ENCODE measurements at places on chromosomes 3 and 15.

DNA sequence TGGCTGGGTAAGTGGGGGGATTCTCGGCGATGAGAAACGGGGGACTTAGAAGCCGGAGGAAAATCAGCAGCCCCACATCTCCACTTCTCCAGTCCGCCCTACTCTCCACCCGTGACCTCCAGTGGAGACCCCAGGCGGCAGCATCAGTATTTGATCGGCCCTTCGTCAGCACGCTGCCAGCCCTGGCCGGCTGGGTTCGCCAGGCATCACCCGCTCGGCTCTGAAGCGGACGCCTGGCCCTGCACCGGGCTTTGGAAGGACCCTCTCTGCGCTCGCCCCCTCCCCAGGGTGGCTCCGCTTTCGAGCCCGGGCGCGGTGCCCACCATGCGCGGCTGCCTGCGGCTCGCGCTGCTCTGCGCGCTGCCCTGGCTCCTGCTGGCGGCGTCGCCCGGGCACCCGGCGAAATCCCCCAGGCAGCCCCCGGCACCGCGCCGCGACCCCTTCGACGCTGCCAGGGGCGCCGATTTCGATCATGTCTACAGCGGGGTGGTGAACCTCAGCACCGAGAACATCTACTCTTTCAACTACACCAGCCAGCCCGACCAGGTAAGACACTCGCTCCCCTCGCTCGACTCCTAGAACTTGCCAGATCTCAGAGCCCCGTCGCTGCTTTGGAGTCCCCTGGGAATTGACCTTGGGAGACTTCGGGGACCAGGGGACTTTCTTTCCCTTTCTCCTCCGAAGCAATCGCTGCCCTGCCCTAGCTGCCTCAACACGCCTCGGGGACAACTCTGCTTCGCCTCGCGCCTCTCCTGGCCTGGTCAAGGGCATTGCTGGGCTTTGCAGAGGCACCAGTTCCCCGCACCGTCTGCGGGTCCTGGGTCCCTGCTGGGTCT lies 561 bp downstream of the SIDT1 start:
- no peak for DNase-seq

DNA sequence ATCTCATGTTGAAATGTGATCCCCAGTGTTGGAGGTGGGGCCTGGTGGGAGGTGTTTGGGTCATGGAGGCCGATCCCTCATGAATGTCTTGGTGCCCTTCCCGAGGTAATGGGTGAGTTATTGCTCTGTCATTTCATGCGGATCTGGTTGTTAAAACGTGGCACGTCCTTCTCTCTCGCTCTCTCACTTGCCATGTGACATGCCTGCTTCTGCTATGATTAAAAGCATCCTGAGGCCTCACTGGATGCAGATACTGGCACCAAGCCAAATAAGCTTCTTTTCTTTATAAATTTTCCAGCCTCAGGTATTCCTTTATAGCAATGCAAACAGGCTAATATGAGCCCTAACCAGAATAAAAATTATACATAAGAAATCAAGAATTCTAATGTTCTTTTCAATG lies 31.7 kb upstream of the HACD2 start:
- DNase-seq: no peak

GRCh38 chr3:130517602-130518001 lies 625 bp downstream of the COL6A6 start:
- DNase-seq: no peak

DNA sequence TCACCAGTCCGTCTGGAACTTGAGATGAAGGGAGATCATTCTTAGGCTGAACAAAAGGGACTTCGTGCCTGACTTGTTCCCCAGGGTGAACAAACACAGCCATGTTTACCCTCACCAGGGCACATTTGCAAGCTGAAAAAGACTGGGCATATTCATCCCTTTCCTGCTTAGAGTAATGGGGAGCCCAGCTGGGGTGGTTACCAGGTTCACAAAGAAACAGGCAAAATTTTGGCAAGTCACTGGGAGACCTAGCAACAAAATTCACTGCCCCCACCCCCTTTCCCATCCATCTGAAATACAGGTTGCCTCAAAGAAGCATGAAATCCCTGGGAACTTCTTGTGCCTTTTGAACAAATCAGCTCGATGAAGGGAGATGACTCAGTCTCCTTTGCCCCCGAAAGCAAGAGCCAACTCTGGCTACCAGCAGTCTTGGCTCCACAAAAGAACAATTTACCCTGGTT lies 775.0 kb downstream of the SQOR start:
- DNase-seq: no peak

- no peak for DNase-seq
These were observed 1.6 kb upstream of the RNU6-1 start for GRCh38 chr15:67841513-67841762.

GRCh38 chr3:43178891-43179366 lies 73.0 kb upstream of the POMGNT2 start:
- DNase-seq: no peak

GRCh38 chr3:45414823-45415222 lies 26.4 kb downstream of the LARS2 start:
- peak; percentile 12 for DNase-seq

GRCh38 chr15:51270706-51271105 lies 67.7 kb downstream of the CYP19A1 start:
- DNase-seq: no peak

DNA sequence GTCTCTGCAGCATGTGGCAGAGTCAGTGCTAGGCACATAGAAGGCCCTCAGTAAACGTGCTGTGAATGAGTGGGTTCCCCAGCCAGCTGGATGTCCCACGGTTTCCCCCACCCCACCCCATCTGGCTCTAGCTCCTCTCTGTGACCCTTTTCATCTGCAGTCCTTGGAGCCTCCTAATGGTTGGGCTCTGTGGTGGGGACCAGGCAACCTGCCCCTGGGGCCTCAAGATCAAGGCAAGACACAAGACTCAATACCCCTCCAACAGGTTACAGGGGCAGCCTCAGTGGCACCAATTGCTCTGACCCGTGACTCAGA lies 17.1 kb upstream of the CYP11A1 start:
- DNase-seq: no peak

Measured in CMK (cell line).